ENCODE measurements at places on chromosomes 4 and X.

- DNase-seq = peak; percentile 82
These were observed 9.4 kb upstream of the MMAA start for GRCh38 chr4:145609481-145610427.

GRCh38 chr4:40210776-40211175 is 13.9 kb downstream of the RHOH start:
- no peak for DNase-seq

GRCh38 chr4:31645236-31645635 is 925.1 kb downstream of the PCDH7 start:
- DNase-seq = no peak

DNA sequence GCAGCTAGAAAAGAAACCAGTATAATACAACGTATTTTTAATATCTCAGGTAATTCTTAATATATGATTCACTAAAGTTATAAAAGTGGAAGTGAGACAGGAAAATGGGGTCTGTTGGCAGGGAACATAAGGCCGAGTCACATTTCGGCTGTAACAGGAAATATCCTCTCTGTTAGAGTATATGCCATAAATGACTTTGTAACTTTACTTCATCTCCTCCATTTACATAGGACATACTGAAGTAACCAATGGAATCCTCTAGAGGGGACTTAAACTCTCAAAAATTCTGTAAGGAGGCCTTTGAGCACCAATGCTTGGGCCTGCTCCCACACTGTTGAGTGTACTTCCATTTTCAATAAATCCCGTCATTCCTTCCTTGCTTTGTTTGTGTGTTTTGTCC is 71.3 kb downstream of the ANKRD17 start:
- DNase-seq = no peak

GRCh38 chrX:50107470-50107869 is 93.3 kb downstream of the AKAP4 start:
- no peak for DNase-seq

DNA sequence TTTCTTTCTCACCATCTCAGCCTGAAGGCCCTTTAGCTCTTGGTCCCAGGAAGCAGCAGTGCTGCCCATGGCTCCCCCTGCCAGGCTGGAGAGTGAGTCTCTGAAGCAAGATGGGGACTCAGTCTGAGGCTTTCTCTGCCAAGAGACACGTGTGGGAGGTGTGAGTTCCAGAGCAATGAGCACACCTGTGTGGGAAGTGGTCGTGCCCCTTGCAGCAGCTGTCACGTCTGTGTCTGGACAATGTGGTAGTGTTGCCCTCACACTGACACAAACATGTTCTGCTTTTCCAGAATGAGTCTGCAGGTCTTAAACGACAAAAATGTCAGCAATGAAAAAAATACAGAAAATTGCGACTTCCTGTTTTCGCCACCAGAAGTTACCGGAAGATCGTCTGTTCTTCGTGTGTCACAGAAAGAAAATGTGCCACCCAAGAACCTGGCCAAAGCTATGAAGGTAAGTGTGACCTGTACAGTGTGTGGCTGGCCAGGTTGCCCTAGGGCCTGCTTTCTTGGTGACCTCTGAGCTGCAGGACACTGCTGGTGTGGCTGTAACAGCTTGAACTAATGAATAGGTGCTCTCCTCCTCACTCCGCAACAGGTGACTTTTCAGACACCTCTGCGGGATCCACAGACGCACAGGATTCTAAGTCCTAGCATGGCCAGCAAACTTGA is 1.9 kb downstream of the TACC3 start:
- no peak for DNase-seq

- DNase-seq = no peak
These were observed 5.2 kb downstream of the NHS start for GRCh38 chrX:17380221-17380620.

DNA sequence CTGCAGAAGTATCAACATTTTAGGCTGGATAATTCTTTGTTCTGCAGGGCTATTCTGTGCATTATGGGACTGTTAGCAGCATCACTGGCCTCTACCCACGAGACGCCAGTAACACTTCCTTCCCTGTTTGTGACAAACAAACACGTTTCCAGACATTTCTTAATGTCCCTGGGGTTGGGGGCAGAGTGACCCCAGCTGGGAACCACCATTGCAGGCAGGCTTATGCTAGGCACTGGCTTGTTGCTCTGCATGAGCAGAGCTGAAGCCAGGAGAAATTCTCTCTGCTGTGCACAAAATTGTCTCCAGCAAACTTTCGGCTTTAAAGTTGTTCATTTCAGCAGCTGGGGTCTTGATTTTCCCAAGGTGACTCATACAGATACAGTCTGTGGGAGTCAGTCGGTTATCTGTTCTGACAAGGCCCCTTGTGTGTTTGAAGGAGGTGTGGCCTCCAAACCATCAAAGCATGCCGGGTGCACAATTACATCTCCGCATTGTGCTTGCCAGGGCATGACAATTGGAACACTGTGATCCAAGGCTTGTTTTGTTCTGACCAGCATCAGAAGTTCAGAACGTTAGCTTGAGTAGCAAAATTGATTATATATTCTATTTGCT is 156.4 kb upstream of the BOD1L1 start:
- no peak for DNase-seq

DNA sequence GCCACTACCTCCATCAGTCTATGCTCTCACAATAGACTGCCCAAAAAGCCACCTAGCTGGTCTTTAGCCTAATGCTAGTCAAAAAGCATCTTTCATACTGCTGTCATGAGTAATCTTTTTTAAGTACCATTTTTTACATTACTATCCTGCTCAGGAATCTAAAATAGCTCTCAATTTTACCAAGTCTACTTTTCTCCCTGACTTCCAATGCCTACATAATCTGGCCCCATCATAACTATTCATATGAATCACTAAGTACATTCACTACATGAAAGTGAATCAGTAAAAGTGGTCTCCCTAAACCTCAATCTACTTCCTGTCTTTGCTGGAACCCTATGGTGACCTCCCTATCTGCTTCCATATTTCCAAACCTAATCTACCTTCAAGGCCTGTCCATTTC is 105.9 kb downstream of the THOC2 start:
- no peak for DNase-seq

DNA sequence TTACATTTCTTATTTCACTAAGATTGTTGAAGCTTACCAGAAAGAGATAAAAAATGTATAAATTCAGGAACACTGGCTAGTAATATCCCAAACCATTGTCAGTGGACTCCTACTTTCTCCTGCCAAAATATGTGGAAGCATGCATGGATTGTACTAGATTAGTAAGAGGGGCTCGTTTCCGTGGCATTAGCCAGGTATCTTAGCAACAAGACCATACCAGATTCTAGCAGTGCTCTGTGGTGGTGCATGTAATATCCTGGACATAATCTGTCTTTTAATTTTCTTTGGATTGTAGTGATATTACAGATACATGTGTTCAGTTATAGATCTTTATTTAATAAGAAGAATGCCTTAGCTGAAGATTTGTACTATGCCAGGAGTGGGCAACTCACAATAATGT is 371.9 kb upstream of the PITX2 start:
- DNase-seq = no peak

DNA sequence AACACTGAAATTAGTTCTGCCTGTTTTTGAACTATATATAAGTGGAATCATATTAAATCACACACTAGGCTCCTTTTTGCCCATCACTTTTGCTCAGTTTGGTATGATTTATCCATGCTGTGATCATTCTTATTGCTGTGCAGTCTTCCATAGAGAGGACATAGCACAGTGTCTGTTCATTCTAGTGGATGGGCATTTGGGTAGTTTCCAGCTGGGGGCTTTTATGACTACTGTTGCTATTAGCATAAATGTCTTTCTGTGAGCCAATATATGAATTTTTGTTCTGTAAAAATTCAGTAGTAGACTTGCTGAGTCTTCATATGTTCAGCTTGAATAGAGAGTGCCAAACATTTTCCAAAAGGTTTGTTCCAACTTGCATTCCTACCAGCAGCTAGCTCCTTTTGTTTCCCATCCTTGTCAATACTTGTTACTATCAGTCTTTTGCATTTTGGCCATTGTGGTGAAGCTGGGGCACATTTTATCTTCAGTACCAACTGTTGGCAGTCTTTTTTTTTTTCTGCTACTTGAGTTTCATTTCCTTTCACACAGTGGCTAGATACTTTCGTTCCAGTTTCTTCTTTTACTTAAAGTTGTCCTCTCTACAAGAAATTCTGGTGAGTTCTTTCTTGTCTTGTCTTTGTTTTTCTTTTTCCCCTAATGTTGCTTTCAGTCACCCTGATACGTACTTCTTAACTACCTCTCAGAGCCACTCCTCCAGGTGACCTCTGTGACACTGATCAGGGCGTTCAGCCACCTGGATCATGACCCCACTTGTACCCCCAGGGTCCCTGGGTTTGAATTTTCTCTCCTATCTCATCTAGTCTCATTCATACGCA is 87.0 kb downstream of the ANXA3 start:
- no peak for DNase-seq

- DNase-seq = peak; percentile 43
These were observed 54.2 kb downstream of the PLAC1 start for GRCh38 chrX:134603806-134604700.

Measured in right hindlimb (tissue), 1 donor.